Hematopoietic multipotent progenitor cell (in vitro differentiated cells): ENCODE measurements at places on chromosomes 5 and 9.

DNA sequence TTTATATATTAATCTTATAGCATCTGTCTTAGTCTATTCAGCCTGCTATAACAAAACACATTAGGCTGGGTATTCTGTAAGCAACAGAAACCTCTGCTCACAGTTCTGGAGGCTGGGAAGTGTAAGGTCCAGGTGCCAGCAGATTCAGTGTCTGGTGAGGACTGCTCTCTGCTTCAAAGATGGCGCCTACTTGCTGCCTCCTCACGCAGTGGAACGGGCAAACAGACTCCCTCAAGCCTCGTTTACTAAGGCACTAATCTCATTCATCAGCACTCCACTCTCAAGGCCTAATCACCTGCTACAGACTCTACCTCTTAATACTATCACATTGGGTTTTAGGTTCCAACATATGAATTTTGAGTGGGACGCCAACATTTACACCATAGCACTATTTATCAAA, 5.2 kb upstream of the TBC1D2 start:
- no peak for DNase-seq

- no peak for DNase-seq
Observed at GRCh38 chr5:56317923-56318561, 84.9 kb upstream of the ANKRD55 start.

- no peak for DNase-seq
Observed at GRCh38 chr5:84825606-84826005, 440.9 kb upstream of the EDIL3 start.

- no peak for DNase-seq
Observed at GRCh38 chr5:73157414-73158303, 15.3 kb upstream of the TMEM174 start.

- DNase-seq: no peak
Observed at GRCh38 chr9:108150736-108151586, 661.4 kb upstream of the KLF4 start.

DNA sequence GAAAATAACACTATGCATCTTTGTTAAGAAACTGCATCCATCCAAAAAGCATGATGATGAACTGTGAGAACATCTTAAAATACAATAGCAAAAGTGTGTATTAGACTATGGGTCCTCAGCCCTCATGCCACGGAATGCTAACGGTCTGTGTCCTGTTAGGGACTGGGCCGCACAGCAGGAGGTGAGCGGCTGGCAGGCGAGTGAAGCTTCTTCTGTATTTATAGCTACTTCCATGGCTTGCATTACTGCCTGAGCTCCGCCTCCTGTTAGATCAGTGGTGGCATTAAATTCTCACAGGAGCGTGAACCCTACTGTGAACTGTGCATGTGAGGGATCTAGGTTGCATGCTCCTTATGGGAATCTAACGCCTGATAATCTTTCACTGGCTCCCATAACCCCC, 129.8 kb downstream of the NXNL2 start:
- no peak for DNase-seq

DNA sequence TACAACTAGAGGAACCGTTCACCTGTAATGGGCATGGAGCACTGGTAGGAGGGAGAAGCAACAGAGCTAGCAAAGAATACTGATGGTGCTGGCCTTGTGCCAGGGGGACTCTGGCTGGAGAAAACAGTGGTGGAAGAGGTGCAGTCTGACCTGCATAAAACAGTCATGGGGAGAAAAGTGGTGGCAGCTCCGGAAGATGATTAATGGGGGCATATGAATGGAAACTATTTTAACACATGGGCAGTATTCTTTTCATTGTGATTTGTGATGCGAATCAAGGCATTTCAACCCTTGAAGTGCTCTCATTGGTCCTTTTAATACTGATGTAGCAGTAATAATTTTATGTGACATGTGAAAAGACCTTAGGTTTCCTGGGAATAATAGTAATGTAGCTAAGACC, 219.6 kb downstream of the ADAMTS6 start:
- peak; percentile 4 for DNase-seq

GRCh38 chr9:116000748-116001329, 152.8 kb upstream of the PAPPA start:
- no peak for DNase-seq
